T-cell (primary cell): ENCODE measurements at places on chromosomes 13 and 19.

DNA sequence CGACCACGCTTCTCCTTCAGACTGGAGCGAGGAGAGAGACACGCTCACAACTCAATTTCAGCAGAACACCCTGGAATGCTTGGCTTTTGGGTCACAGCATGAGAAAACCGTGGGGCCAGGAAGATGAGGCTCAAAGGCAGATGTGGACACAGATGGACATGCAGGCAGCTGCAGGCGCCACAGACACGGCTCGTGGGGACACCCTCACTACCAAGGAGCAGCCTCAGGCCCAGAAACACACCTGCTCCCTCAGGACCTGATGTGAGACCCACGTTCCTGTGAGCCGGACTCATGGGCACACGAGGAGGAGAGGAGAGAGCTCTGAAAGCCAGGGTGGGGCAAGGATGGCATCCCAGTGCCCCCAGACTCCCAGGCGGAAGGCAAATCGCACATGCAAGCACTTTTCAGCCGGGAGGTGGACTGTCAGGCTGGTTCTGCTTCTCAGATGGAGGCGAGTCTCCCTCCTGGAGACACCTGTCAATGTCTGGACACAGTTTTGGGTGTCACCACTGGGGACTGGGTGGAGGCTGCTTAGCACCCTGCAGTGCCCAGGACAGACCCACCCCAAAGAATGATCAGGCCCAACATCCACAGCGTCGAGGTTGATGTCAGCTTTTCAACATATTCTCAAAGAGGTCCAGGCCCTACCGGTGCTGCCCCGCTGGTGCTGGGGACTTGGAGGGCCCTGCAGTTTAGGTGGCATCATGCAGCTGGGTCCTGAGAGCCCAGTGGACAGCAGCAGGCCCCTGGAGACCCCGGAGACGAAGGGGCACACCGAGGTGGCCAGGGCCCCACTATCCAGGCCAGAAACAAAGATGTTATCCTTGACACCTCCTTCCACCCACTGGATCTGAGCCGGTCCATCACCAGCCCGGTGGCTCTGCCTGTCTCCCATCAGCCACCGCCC, 2.3 kb downstream of the ABHD17A start:
- no peak for DNase-seq
- H3K36me3 ChIP-seq: peaks cover 6% of the 10 kb centered on the region
- no peaks in the 10 kb centered on the region for H3K27me3 ChIP-seq
- peak overlapping the region; percentile 95 for H3K27ac ChIP-seq
- peaks cover 17% of the 10 kb centered on the region for H3K4me1 ChIP-seq

DNA sequence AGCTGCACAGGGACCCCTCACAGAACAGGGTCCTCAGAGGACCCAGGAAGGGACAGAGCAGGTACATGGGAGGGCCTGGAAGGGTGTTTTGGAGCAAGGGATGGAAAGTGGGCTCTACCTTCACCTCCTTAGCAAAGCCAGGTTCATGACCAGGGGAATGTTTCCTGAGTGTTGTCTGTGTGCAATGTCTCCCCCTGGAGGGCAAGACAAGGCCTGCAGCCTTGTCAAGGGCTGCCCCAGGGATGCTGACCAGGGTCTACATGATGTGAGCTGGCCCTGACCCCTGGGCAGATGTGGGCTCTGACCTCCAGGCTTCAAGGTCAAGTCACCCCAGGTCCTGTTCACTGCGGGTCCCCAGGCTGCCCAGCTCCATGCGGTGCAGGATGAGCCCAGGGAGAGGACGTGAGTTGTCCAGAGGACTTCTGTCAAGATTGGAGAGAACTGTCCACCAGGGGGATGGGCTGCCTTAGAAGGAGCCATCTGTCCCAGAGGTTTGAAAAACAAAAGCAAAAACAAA, 1.0 kb upstream of the CEACAM1 start:
- H3K36me3 ChIP-seq: no peaks in the 10 kb centered on the region
- no peaks in the 10 kb centered on the region for H3K27me3 ChIP-seq
- H3K4me1 ChIP-seq: peaks cover 35% of the 10 kb centered on the region
- peak overlapping the region; percentile 40 for H3K4me3 ChIP-seq
- peak overlapping the region; percentile 48 for H3K27ac ChIP-seq

DNA sequence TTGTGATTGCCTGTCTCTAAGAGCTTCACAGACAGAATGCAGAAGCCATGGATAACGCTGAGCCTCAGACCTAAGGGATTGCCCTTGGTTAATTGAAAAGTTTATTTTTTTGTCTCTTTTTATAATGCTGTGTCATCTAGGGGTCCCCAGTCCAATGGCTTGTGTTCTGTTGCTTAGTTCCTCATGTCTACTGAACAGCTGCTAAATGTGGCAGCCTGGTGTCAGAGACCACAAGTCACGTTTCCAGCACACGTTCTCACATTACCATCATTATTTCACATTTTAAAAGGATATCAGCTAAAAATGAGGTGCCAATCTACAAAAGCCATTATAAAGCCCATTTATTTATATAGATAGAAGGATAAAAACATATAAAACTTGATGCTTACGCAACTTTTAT, 1362.0 kb downstream of the PCDH9 start:
- no peak overlapping the region for H3K27ac ChIP-seq
- no peak overlapping the region for H3K4me3 ChIP-seq
- no peaks in the 10 kb centered on the region for H3K36me3 ChIP-seq
- no peaks in the 10 kb centered on the region for H3K4me1 ChIP-seq

GRCh38 chr19:58304255-58304654, 922 bp upstream of the ERVK3-1 start:
- H3K36me3 ChIP-seq: peaks cover 4% of the 10 kb centered on the region
- no peaks in the 10 kb centered on the region for H3K27me3 ChIP-seq
- no peak for DNase-seq
- H3K4me3 ChIP-seq: no peak overlapping the region
- H3K27ac ChIP-seq: peak overlapping the region; percentile 93

DNA sequence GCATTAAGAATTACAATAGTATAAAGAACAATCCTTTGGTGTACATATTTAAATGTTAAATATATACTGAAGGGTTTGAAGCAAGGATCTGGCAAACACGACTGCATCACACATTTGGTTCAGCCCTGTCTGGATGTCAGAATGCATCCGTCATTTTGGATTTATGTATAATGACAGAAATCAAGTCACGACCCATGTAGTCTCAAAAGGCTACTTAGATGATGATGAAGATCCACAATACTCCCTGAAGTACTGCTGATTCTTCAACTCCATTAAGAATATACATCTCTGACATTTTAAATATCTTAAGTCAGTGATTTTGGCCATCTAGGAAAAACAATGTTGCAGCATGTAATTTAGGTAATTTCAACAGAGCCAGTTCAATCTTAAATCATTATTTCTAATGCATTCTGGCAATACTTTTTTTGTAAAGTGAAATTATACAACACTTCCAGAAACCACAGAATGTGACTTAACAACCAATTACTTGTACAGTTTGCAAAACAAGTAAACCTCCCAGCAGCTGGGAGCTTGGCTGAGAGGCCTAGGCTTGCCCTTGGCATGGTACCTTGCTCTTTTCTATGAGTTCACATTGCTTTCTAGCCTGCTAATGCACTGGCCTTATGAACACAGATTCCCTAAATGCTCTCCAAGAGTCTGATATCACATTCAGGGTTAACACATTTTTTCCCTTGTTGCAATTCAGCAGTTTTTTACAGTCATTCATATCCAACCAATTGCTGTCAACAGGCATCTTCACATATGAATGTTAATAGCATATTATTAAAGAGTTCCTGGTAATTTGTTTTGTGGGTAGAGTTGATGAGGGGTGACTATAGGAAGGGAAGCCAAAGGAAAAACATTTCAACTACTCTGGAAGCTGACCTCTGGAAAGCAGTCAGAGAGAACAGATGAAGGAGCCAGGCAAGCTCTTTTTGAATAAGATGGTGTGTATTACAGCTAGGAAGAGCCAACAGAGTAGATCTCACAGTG, 175.2 kb downstream of the ENOX1 start:
- H3K27ac ChIP-seq: no peak overlapping the region
- H3K4me3 ChIP-seq: no peak overlapping the region
- no peaks in the 10 kb centered on the region for H3K4me1 ChIP-seq
- no peaks in the 10 kb centered on the region for H3K36me3 ChIP-seq

DNA sequence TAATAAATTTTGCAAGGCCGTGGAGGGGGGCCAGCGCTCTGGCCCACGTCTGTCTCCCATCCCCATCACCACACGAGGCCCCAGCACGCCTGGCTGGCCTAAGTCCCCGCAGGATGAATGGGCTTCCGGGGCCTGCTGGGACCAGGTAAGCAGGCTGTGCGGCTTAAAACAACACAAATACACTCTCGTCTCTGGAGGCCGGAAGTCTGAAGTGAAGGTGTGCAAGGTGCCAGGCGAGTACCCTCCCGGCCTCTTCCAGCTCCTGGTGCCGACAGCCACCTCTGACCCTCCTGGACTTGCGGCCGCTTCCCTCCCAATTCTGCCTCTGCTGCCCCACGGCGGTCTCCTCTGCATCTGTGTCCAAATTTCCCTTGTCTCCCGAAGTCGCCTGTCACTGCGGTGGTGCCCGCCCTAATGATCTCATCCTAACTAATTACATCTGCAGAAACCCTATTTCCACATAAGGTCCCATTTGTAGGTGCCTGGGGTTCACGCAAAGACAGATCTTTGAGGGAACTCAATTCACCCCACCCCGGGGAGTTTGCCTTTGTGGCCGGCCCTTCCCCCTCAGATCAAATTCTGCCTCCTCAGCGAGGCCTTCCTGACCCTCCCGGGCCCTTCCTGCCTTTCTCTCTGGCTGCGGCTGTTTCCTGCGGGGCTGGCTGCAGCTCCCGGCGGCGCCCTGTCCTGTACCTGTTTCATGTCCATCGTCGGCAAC, 8.1 kb upstream of the PTBP1 start:
- no peak for DNase-seq
- no peaks in the 10 kb centered on the region for H3K4me1 ChIP-seq
- no peak overlapping the region for H3K4me3 ChIP-seq
- peaks cover 17% of the 10 kb centered on the region for H3K27me3 ChIP-seq
- H3K27ac ChIP-seq: no peak overlapping the region

DNA sequence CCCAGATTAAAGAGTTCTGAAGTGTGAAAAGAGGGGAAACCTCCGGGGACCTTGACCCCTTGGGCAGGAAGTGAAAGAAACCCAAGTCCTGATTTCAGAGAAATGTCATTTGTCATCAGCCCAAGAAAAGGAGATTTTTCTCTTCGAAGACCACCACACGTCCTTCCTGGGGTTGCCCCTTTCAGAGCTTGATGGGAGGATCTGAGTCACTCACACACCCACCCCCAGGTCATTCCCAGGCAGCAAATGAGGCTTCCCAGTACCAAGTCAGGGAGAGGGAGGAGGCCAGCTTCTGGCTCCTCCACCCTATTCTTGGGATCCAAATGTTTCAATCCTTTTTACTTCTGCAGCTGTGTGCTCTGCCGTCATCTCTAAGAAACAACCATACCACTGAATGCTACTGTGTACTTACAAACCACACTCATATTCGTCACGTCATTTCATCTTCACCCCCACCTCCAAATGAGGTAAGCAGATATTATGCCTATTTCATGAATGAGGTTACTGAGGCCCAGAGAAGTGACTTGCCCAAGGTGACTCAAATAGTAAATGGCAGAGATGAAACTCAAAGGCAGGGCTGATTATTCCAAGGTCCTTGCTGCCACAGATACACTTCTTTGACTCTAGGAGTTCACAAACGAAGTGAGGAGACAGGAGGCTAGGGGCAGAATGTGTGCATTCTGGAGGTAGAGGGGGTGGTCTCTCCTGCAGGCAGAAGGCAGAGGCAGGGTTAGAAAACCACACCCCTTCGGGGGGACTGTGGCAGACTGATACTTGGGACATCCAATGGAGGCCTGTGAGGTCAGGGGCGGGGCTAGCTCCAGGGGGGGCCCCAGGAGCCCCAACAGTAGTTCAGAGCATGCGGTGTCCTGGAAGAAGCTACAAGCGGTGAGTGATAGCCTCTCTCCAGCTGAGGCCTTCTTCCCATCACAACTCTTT, 5.0 kb upstream of the KMT2B start:
- H3K4me1 ChIP-seq: peaks cover 71% of the 10 kb centered on the region
- H3K27me3 ChIP-seq: no peaks in the 10 kb centered on the region
- peak overlapping the region; percentile 30 for H3K4me3 ChIP-seq

- H3K4me1 ChIP-seq: no peaks in the 10 kb centered on the region
- no peaks in the 10 kb centered on the region for H3K36me3 ChIP-seq
- H3K27me3 ChIP-seq: no peaks in the 10 kb centered on the region
- DNase-seq: no peak
Observed at GRCh38 chr13:91468301-91468700, 69.9 kb downstream of the GPC5 start.
